ENCODE measurements at places on chromosomes 7 and 10.

GRCh38 chr10:63241841-63242281, 108.7 kb downstream of the NRBF2 start:
- DNase-seq = no peak

DNA sequence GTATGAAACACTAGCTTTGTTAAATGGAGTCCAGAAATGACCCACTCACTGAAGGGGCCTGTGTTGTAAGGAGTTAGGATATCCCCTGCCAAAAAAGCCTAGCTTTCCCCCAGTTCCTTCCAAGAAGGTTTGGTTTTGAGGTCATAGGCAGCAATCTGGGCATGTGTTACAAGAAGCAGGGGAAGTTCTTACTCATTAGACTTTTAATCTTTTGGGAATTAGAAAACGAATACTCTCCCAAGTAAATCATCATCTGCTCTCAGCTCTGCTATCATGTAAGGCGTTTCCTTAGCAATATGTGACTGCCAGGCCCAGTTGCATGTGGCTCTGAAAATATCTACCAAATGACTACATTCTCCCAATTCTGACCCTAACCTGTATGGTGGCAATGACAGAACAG, 3.7 kb downstream of the NOD1 start:
- no peak for DNase-seq

GRCh38 chr7:111029574-111030251, 61.2 kb upstream of the LRRN3 start:
- DNase-seq = no peak

DNA sequence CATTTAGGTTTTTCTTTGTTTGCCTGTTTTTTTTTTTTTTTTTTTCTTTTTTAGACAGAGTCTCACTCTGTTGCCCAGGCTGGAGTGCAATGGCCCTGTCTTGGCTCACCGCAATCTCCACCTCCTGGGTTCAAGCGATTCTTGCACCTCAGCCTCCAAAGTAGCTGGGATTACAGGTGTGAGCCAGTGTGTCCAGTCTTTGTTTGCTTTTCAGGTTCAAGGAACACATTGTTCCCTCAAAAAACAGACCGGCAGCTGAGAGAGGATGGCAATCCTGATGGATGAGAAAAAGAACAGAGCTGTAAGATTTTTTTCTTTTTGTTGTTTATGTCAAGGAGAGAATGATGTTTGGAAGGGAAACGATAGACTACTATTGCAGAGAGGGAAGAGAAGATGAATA, 23.3 kb upstream of the RHOBTB1 start:
- no peak for DNase-seq

- DNase-seq = no peak
Observed at GRCh38 chr7:143406002-143406357, 2.7 kb downstream of the EPHA1 start.

DNA sequence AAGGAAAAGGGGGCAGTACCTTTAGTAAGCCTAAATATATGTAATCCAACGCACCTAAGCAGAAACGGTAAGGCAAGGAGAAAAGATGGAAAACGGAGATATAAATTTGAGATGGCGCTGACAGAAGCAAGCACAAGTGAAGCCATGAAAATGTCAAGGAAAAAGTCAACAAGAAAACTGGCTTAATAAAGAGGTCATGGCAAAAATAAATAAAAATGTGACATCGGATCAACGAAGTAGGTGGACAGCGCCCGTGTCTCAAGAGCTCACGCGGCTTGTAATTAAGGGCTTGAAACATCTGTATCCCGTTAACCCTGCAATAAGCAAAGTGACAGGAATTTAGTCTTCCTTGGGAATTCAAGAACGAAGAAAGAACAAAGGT, 611 bp downstream of the NDUFA5 start:
- DNase-seq = no peak

GRCh38 chr10:93065675-93066543, 5.3 kb downstream of the CYP26C1 start:
- no peak for DNase-seq

DNA sequence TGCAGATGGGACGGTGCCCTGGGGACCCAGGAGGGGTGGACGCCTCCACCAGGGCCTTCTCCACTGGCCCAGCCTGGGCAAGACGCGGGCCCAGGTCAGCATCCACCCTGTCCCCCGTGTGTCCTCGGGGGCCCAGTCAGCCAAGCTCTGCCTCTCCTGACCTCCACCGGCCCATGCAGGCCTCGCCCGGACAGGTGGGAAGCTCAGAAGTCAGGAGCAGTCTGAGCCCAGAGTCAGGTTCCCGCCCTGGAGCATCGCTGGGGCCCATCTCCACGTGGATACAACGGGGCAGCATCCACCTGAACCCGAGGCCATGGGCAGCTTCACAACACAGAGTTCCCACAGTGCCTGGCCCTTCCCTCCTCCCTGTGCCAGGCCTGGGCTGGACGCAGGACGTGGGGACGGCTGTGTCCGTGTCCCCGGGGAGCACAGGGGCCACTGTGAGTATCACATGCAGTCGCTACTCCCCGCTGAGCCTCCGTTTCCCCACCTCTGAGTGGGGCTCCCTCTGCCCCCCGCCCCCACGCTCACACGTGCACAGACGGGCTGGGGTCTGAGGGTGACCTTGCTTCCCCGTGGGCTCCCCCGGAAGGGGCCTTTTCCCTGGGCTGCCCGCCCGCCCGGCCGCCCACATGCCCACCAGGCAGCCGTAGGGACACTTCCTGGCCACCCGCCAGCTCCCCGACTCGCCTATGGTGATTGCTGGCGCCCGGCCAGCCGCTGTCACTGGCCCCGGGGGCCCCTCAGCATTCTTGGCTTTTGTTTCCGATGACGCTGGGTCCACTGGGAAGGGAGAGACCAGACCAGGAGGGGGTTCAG, 64.3 kb downstream of the PDGFA start:
- DNase-seq = peak; percentile 83

DNA sequence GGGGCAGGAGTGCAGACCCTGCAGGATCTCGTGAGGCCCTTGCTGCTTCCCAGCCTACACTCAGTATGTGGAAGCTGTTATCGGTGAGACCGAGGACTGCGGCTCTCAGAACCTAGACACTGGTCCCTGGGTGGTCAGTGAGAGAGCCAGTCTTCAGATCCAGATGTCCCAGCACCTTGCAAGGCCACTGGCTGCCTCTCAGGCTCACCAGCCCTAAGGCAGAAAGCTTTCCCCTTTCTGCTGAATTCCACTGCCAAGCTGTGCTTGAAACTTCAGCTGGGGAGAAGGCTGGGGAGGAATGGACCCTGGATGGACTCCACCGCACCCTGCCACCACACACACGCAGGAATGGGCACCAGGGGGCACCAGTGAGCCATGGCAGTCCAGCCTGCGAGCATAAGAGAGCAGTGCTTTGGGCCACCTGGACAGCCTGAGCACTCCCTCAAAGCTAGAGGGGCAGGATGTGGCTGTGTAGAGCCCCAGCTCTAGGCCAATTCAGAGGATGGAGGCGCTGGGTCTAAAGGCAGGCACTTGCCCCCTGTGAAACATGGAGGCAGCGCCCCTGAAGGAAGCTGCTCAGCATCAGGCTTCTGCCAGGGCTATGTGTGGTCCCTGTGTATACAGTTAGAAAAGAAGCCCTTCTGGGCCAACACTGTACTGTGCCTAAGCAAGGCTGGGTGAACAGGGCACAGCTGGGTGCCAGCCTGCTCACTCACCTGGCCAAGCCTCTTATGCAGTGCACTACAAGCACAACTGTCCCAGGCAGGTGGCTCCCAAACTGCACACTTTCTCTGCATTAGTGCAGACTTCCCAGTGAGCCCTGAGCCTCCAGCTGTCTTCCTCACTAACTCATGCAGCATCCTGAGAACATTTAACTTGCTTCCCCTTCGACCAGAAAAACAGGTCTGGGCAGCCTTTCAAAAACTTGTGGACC, 21.6 kb downstream of the TMEM72 start:
- peak; percentile 92 for DNase-seq

DNA sequence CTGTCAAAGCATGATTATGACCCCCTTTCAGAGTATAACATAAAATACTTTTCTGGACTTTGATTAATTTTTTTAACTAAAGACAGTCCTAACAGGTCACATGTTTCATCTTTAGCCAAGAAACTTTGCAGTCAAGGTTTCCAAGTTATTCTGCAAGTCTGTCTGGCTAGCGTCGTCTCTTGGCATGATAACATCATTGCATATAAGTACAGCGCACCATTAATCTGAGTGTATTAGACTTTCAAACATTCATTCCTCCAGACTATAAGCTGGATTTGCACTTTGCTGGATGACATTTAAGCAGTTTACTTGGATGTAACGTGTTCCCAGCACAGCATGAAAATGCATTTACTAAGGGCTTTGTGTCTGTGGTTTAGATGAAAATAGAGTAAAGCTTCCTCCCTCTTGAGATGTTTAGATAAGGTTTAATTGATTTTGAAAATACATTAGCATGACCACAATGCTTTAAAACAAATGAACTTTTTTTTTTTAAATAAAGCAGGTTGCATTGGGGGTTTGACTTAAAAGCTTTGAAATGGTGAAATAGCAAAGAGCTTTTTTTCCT, 349.0 kb upstream of the MTPN start:
- no peak for DNase-seq

DNA sequence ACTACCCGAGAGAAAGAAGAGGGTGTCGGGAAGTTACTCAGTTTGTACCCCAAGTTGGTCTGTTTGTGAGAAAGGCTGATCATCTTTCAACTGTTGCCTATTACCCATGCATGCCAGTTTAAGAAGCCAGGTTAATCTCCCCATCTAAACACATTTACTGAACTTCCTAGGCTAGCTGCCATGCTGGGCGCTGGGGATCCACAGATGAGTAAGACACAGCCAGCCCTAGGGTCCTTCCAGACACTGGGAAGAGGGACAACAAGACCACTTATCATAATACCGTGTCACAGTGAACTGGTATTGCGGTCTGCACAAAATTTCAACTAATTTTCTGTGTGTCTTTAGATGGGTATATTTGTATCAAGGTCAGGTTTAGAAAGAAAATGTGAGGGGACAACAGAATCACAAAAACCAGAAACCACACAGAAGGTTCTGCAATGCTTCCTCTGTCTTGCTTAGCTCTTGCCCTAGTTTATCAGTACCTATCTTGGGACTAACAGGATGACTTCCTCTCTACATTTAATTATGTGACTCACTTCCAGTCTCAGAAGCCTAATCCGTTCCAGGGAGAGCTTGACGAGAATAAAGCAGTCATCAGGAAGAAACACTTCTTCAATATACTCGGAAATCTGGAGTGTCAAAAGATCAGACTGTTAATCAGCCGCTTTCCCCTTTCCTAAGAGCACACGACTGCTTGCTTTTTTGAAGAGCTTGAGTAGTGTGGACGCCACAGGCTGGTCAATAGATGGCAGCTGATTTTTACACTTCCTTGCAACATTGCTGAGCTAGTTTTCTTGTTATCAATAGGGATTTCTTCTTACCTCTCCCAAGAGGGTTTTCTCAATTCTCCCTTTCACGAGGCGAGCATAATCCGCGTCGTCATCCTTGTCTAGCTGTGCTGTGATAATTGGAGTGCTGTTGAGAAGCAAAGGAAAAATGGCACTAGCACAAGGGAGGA, 45.7 kb downstream of the POLR3A start:
- no peak for DNase-seq

- no peak for DNase-seq
Observed at GRCh38 chr10:52750629-52751028, 22.0 kb downstream of the MBL2 start.

- no peak for DNase-seq
Observed at GRCh38 chr7:2559283-2559950, 638 bp downstream of the IQCE start.

DNA sequence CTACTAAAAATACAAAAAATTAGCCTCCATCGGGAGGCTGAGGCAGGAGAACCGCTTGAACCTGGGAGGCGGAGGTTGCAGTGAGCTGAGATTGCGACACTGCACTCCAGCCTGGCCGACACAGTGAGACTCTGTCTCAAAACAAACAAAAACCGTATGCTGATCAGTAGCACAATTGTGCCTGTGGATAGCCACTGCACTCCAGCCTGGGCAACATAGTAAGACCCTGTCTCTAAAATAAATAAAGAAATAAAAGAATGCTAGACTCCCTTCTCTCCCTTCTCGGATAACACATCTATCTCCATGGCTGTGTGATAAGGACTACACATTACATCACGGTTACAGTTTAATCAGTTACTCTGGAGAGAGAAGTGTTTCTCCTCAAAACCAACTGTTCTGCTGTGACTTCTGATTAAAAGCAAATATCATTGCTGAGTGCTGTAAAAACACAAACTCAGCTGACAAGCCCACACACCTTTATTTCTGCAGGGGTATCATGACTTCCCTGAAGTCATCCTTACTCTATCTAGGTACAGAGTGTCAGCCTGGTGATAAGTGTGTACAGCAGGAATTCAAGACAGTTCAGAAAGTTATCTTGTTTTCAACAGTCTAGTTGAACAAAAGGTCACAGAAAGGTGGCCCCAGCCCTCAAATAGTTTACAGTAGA, 5.3 kb upstream of the ARHGAP19 start:
- DNase-seq = no peak

All from tibial artery (tissue), 4 donors.